ENCODE measurements at places on chromosomes 2 and 18. TPM values are rescaled to one million over a fixed set of nuclear protein-coding genes. Genes with fewer than 3 reads are reported as not detected.

The HOXD1 gene
- total RNA-seq = not detected

The TMEM163 gene
- not detected for total RNA-seq

The NXPH2 gene
- not detected for total RNA-seq

The DLGAP1 gene
- total RNA-seq = 0.12 TPM

The COL6A3 gene
- total RNA-seq = 2,978 TPM

The KCMF1 gene
- 87.5 TPM for total RNA-seq

The CACNB4 gene
- 0.33 TPM for total RNA-seq

The MROH2A gene
- not detected for total RNA-seq

The ABCA12 gene
- not detected for total RNA-seq

The ANKRD39 gene
- 11.7 TPM for total RNA-seq

The PLEK gene
- total RNA-seq = under 0.01 TPM

The SMPD4 gene
- total RNA-seq = 18.9 TPM

The IAH1 gene
- 70.1 TPM for total RNA-seq

The FBXO15 gene
- 1.1 TPM for total RNA-seq

The MDH1B gene
- total RNA-seq = 1.6 TPM

The B3GNT7 gene
- total RNA-seq = 0.11 TPM

The ICA1L gene
- total RNA-seq = 6.4 TPM

The HOXD11 gene
- 3.0 TPM for total RNA-seq

The ADRA2B gene
- not detected for total RNA-seq
